HAP-1 (cell line): ENCODE measurements at places on chromosomes 7 and 10.
A peak's percentile ranks its signal among the peaks of the same experiment; 100 is the strongest.

- no peak for DNase-seq
These were observed 964.0 kb downstream of the GATA3 start for GRCh38 chr10:9018195-9019173.

DNA sequence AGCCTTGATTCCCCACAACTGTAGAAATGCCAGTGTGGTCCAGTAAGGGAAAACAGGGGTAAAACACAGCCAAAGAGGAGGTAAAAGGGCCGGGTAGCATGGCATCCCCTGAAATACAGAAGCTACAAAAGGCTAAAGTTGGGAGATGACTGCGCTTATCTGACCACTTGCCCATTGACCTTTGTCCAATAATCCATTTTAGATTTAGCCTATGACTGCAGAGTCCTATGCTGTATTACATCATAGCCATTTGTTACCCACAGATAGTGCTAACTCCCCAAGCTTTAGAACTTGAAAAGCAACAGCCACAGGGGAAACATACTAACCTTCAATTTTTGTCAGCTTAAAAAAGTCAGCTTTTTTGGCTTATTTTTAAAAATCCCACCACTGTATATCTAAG lies 26.2 kb downstream of the MTPN start:
- DNase-seq = no peak

DNA sequence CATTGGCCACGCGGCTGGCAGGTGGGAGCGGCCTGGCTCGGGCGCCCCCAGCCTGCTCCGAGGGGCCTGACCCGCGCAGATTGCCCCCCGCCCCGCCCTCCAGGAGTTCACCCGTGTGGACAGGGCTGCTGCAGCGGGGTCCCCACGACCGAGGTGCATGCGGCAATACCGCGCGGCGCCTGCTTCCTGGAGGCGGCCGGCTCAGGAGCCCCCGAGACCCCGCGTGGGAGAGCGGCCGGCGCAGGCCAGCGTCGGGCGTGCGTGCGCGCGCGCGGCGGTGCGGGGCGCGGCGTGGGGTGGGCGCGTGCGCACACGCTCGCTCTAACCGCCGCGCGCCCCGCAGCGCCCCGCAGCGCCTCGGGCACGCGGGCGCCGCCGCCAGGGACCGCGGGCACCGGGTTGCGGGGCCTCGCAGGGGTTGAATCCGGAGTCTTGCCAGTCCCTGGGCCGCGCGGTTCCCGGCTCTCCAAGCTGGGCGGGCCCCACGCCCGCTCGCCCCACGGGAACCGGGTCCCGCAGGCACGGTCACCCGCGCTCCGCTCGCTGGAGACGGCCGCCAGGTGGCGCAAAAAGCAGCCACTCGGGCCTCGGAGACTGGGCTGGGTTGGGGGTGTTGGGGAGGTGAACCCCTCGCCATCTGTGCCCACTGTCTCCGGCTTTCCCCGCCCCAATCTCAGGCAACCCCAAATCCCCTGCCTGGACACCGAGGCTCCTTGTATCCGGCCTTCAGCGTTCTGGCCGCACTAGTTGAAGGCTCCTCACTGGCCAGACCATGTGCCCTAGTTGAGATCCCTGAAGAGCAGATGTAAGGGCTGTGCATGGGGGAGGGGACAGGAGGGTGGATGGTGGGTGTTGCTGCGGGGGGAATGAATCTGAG lies 1.3 kb upstream of the ACHE start:
- DNase-seq = peak; percentile 41

GRCh38 chr7:90262438-90262837 lies 17.5 kb downstream of the CFAP69 start:
- peak; percentile 47 for DNase-seq

DNA sequence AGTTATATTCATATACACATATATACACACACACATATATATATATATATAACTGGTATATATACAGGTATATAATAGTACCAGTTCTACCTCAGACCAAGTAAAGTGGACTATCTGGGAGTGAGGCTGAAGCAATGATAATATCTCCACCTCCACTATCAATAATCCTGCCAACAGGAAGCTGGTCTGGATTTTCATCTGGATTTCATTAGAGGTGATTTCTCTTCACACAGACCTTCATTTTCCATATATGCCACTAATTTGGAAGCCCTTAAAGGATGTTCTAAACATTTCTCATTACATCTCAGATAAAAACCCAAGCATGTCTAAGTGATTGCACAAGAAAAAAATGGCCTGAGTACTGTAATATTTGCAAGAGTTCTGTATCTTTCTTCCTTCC lies 1.7 kb upstream of the SLC35B4 start:
- no peak for DNase-seq

DNA sequence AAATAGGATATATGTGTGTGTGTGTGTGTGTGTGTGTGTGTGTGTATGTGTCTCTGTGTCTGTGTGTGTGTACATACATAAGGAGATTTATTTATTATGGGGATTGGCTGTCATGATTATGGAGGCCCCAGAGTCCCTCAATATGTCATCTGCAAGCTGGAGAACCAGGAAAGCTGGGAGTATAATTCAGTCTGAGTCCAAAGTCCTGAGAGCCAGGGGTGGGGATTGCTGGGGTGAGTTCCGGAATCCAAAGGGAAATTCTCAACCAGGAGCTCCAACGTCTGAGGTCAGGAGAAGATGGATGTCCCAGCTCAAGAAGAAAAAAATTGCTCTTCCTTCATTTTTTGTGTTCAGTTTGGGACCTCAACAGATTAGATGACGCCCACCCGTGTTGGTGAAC lies 50.7 kb upstream of the PLPP4 start:
- DNase-seq = no peak

GRCh38 chr7:4682621-4683042 lies 537 bp downstream of the FOXK1 start:
- no peak for DNase-seq

GRCh38 chr10:97180986-97181385 lies 4.8 kb downstream of the SLIT1 start:
- no peak for DNase-seq

- DNase-seq = no peak
These were observed 90.2 kb downstream of the PPP1R9A start for GRCh38 chr7:94997547-94997946.

- DNase-seq = no peak
These were observed 1.5 kb downstream of the CWF19L1 start for GRCh38 chr10:100265821-100266485.

GRCh38 chr10:13989616-13990015 lies 341.1 kb downstream of the FRMD4A start:
- DNase-seq = no peak

DNA sequence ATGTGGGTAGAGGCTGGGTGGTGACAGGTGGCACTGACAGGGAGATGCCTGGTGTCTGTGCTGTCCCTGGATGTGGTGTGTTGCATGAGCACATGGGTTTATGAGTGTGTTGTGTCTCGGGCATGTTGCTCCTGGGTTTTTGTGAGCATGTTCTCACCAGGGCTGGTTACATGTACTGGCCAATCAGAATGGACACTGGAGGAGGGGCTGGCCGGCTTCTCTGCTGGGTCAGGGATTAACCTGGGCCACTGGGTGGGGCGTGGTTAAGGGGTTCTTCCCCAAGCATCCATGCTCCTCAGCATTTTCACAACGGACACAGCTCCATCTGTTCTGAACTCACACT lies 20.8 kb upstream of the VOPP1 start:
- DNase-seq = no peak

- no peak for DNase-seq
These were observed 80.7 kb downstream of the C7orf25 start for GRCh38 chr7:42831006-42831717.

DNA sequence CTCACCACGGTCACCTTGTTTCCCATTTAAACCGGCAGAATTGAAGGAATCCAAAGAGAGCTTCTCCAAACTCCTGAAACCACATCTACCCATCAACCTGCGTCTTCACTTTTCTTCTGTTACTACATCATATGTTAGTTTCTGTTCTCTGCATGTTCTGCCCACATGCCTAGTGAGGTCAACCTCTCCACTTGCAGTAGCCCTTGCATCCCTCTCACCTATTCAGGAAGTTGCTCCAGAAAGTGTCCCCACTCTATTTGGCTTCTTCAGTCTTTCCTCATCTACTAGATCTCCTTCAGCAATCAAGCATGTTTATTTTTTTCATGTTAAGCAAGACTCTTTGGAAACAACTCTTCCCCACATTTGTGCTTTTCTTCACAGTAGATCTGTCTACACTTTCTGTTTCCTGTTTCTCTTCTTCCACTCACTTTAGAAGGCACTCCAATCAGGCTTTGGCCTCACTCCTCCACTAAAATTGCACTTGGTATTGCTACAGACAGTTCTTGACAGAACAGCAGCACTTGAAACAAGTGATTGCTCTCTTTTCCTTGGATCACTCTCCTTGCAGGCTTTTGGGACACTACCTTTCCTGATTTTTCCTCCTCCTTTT lies 7.5 kb downstream of the SAMD9L start:
- no peak for DNase-seq
